ENCODE measurements at places on chromosomes 7 and 10. TPM values are rescaled to one million over a fixed set of nuclear protein-coding genes. Genes with fewer than 3 reads are reported as not detected.

- H3K4me3 ChIP-seq, result no peak overlapping the region
- H3K27me3 ChIP-seq, result no peaks in the 10 kb centered on the region
- no peak overlapping the region for H3K27ac ChIP-seq
- no peaks in the 10 kb centered on the region for H3K36me3 ChIP-seq
- H3K4me1 ChIP-seq, result peaks cover 58% of the 10 kb centered on the region
Measured at GRCh38 chr10:75648854-75649253, 217.4 kb downstream of the LRMDA start.

DNA sequence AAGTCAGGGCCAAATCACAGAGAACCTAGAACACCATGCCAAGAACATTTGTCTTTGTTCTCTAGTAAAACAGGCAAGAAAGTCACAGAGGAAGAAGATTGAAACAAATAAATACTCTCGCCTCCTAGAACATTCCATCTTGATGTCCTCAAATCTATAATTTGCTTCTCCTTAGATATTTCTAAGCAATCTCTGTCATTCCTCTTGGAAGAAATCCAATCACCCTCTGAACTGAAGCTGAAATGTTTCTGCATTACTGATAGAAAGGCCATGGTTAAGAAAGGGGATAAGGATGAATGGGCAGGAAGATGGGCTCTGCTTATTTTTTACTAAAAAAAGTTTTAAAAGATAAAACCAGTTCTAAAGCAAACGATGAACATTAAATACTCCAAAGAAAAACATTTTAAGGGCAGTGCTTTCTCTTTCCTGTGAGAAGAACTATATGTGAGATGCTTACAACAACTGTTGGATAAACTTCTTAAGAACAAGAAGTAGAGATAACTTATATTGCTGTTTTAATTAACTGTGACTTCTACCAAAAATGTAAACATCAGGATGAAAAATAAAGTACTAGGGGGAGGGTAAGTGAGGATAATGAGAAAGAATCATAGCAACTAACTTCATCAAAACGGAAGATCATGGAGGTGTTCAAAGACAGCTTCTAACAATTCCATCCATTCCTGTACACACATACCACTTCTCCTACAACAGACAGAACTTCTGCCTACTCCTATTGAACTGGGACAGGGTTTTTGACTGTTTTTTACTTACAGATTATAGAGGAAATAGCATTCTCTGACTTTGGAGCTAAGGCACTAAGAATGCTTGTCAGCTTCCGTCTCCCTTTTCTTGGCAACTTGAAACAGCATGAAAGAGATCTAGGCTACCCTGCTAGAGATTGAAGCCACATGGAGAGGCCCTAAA, 153.0 kb upstream of the LRRTM3 start:
- no peak overlapping the region for H3K27ac ChIP-seq
- H3K27me3 ChIP-seq, result no peaks in the 10 kb centered on the region
- no peaks in the 10 kb centered on the region for H3K36me3 ChIP-seq
- H3K4me1 ChIP-seq, result no peaks in the 10 kb centered on the region

Gene CAV1
- not detected for total RNA-seq

Gene HSPA12A
- 12.9 TPM for total RNA-seq

DNA sequence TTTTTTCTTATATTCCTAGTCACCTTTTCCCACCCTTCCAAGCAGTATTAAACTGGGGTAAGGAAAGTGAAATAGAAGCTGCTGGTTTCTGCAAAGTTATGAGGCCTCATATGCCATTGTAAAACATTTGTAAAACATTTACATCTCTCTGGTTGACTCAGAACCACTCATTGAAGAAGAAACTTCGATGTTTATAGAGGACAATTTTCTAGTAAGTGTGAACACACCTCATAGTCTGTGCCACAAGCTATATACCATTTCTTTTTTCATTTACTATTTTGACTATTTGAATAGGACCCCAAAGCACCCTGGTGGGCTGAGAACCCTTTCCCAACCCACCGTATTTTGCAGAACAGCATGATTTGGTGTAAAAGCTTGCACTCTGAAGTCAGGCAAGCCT, 12.9 kb upstream of the ITGB1 start:
- no peak for DNase-seq
- no peaks in the 10 kb centered on the region for H3K36me3 ChIP-seq
- no peak overlapping the region for H3K4me3 ChIP-seq

DNA sequence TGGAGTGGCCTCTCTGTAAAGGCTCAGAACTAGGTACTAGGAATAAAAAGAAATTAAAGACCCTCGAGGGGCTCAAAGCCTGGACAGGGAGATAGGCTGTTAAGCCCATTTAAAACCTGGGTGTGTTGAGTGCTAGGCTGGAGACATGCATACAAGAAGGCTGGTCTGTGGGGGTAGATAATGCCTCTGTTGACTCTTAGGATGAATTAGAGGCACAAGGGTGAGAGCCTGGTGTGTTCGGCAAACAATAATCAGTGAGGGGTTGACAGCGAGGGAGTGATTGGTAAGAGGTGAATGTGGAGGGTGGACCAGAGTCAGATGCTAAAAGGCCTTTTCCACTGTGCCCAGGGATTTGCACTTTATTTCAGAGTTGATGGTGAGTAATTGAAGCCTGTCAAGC, 12.7 kb downstream of the GSTO2 start:
- H3K27ac ChIP-seq, result no peak overlapping the region
- no peak overlapping the region for H3K4me3 ChIP-seq
- H3K36me3 ChIP-seq, result no peaks in the 10 kb centered on the region
- H3K27me3 ChIP-seq, result no peaks in the 10 kb centered on the region
- no peak for DNase-seq

- H3K4me3 ChIP-seq, result peak overlapping the region; percentile 31
- no peaks in the 10 kb centered on the region for H3K27me3 ChIP-seq
- no peaks in the 10 kb centered on the region for H3K36me3 ChIP-seq
- DNase-seq, result no peak
- no peak overlapping the region for H3K27ac ChIP-seq
Measured at GRCh38 chr10:52780391-52781155, 8.0 kb upstream of the MBL2 start.

- no peaks in the 10 kb centered on the region for H3K36me3 ChIP-seq
- H3K27ac ChIP-seq, result no peak overlapping the region
- no peak for DNase-seq
- H3K27me3 ChIP-seq, result peaks cover 77% of the 10 kb centered on the region
Measured at GRCh38 chr10:132496360-132497062, 41.1 kb upstream of the INPP5A start.

GRCh38 chr10:30359373-30360206, 10.5 kb upstream of the MTPAP start:
- no peaks in the 10 kb centered on the region for H3K36me3 ChIP-seq
- H3K27ac ChIP-seq, result no peak overlapping the region
- peaks cover 4% of the 10 kb centered on the region for H3K27me3 ChIP-seq
- H3K4me3 ChIP-seq, result no peak overlapping the region
- peak; percentile 81 for DNase-seq

Gene ASB15
- total RNA-seq, result not detected

GRCh38 chr10:12241810-12242529, 46.0 kb downstream of the CDC123 start:
- peaks cover 25% of the 10 kb centered on the region for H3K4me1 ChIP-seq
- DNase-seq, result no peak
- no peaks in the 10 kb centered on the region for H3K27me3 ChIP-seq
- H3K27ac ChIP-seq, result no peak overlapping the region
- no peak overlapping the region for H3K4me3 ChIP-seq

DNA sequence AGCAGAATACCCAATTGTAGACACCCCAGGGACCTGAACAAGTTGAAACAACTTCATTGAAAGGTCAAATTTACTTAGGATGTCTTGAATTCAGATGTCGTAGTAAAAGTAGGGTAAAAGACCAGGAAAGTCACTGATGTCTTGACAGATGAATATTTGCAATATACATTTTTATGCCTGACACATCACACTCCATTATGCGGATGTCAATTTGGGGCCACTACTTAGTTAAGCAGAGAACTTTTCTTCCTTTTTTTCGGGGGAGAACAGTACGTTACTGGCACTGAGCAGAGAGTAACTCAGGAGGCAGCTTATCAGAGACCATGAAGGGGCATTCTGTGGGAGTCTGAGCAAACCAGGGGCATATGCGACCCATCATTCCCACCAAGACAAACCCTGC, 4.9 kb downstream of the ITGA8 start:
- H3K27me3 ChIP-seq, result no peaks in the 10 kb centered on the region
- H3K36me3 ChIP-seq, result no peaks in the 10 kb centered on the region
- no peak overlapping the region for H3K27ac ChIP-seq
- DNase-seq, result no peak

GRCh38 chr10:80540981-80541750, 3.5 kb downstream of the SH2D4B start:
- H3K4me1 ChIP-seq, result no peaks in the 10 kb centered on the region
- no peak overlapping the region for H3K27ac ChIP-seq
- H3K27me3 ChIP-seq, result peaks cover 22% of the 10 kb centered on the region
- no peak overlapping the region for H3K4me3 ChIP-seq
- no peaks in the 10 kb centered on the region for H3K36me3 ChIP-seq
- no peak for DNase-seq

Gene ZNF398
- 10.4 TPM for total RNA-seq

Gene LUC7L2
- total RNA-seq, result 50.7 TPM

- H3K27ac ChIP-seq, result no peak overlapping the region
- no peaks in the 10 kb centered on the region for H3K36me3 ChIP-seq
- no peak for DNase-seq
- no peak overlapping the region for H3K4me3 ChIP-seq
- H3K4me1 ChIP-seq, result no peaks in the 10 kb centered on the region
Measured at GRCh38 chr7:42350801-42351200, 113.8 kb upstream of the GLI3 start.

- no peak for DNase-seq
- no peaks in the 10 kb centered on the region for H3K36me3 ChIP-seq
- H3K27ac ChIP-seq, result peak within 1 kb of the TSS; percentile 95
- H3K4me3 ChIP-seq, result peak within 1 kb of the TSS; percentile 85
Measured at GRCh38 chr7:22356701-22357310, at the start of gene RAPGEF5. Gene RAPGEF5 (minus strand): TSS chr7:22357154. CDS start chr7:22357060, 94 bp downstream.

DNA sequence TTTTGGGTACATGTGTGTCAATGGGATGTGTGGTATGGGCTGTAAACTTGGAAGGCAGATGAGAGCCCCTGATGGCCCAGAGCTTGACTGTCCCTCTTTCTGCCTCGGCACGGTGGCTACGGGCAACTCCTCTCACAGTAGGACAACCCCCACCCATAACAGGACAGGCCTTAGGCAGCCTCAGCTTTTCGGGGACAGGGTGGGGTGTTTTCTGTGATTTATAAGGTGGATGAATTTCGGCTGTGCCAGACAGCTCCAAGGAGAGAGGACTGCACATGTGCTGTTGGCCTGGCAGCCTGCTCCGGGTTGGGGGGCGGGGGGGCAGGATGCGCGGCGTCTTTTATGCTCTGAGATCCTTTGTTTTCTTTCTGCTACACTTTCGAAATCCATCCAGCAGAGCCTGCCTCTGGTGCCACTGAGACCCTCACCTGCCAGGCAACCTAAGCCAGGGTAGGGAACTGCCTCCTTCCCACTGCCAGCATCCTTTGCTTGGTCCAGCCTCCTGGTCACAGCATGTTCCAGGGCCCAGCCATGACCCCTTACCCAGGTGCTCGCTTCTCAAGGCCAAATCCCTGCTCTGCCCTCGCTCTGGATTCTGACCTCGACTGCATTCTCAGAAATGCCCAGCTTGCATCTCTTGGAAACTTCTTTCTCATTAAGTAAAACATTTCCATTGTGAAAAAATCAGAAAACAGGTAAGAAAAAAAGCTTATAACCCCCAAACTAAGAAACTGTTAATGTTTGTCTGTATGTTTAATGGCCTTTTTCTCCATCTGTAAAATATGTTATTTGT, 15.4 kb upstream of the BTBD16 start:
- H3K36me3 ChIP-seq, result peaks cover 12% of the 10 kb centered on the region
- no peak overlapping the region for H3K27ac ChIP-seq
- peaks cover 6% of the 10 kb centered on the region for H3K4me1 ChIP-seq
- H3K4me3 ChIP-seq, result no peak overlapping the region

DNA sequence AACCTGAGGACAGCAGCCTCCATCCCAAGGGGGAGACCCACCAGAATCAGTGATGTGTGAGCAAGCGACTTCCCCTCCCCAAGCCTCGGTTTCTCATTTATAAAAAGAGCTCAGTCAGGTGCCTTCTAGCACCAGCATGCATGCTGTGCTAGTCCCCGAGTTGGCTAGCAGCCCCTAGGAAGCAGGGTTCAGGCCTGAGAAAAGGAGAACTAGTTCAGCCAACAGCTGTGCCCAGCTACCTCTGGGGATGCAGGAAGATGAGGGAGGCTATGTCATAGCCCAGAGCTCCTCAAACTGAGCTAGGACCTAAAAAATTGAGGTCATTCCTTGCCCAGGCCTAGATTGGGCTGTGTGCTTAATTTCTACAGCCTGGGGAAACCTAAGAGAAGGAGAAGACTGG, 13.7 kb downstream of the DRGX start:
- no peak overlapping the region for H3K27ac ChIP-seq
- H3K4me3 ChIP-seq, result no peak overlapping the region
- H3K27me3 ChIP-seq, result peaks cover 19% of the 10 kb centered on the region

Data from HepG2 (cell line).